Stimulated activated CD4-positive, alpha-beta T cell treated with anti-CD3 and anti-CD28 coated beads, Interleukin-1b, Interleukin-23, amount 100 ng/mL, for 1 hour (primary cell): ENCODE measurements at places on chromosomes 12 and 14.

DNA sequence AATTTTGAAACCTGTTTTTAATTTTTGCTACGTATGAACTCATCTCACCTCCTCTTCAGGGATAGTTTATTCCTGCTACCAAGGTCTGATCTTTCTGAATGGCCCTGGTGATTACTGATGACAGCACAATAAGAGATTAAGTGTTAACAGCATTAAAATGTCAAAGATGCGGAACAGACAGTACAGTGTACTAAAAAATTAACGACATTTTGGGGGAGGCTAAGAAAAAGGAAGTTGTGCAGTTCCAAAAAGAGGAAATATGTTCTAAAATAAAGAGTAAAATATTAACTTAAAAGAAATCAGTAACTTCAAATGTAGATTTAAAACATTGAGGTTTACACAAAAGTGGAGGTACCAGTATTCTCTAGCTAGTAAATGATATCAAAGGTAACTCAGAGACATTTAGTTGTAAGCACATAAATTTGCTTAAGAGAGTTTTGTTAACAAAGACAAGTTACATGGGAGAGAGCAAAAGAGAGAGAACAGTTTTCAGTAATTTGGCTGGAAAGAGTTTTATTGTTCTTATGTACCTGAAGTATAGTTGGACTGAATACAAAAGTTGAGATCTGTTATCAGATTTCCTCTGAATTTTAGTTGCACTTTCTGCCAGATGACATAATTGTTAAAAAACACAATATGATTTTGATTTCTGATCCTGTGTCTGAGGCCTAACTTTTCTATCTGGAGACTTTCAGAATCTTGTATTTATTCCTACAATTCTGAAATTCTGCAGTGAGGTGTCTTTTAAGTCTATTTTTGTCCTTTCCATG lies 4.2 kb upstream of the CLECL1 start:
- DNase-seq = no peak

- no peak for DNase-seq
Observed at GRCh38 chr12:31387466-31387865, 61.5 kb upstream of the SINHCAF start.

GRCh38 chr12:27615331-27615891 lies 80.8 kb upstream of the REP15 start:
- no peak for DNase-seq

DNA sequence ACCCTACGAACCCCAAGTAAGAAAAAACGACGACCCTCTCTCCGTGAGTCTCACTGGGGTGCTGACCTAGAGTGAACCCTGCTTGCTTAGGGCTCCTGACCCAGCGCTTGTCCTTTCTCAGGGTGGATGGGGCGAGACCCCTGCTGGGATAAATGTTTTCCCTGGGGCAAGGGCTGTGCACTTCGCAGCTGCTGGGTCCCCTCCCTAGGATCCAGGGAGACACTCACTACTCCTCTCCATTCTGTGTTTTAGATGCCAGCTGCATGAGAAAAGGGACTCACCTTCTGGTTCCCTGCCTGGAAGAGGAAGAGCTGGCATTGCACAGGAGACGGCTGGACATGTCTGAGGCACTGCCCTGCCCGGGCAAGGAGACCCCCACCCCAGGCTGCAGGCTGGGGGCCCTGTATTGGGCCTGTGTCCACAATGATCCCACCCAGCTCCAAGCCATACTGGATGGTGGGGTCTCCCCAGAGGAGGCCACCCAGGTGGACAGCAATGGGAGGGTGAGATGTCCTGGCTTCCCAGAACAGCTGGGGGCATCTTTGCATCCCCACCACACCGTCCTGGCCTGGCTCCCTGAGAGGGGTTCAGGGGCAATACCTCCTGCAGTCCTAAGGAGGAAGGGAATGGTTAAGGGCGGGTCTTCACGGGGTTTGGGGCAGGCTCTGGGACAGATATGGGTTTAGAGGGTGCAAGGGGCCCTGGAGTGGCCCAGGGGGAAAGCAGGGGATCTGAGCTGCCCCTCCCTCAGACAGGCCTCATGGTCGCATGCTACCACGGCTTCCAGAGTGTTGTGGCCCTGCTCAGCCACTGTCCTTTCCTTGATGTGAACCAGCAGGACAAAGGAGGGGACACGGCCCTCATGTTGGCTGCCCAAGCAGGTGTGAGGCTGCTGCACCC lies 663 bp downstream of the ANKRD33 start:
- DNase-seq = no peak

GRCh38 chr12:50041962-50042361 lies 15.4 kb upstream of the ASIC1 start:
- DNase-seq = no peak
